ENCODE measurements at places on chromosomes 7 and 10. TPM values are rescaled to one million over a fixed set of nuclear protein-coding genes. Genes with fewer than 3 reads are reported as not detected.

PRLHR gene
- polyA plus RNA-seq = 0.54 TPM

DNA sequence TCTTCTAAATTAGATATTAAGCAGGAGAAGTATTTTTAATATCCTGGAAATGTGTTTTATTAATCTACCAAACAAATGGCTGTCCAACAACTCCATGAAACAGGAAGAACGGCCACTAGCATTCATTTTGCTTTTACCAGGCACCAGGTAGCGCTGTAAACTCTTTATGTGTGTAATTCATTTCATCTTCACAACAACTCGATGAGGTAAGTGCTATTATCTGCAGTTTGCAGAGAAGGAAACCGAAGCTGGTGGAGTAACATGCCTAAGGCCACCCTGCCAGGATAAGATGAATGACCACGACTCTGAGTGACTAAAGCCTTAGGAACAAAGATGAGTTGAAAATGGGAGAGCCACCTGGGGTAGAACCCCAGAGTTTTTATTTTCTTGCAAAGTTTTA, 101.2 kb downstream of the KIAA1217 start:
- no peak for DNase-seq

NKX1-2 gene
- 2.0 TPM for polyA plus RNA-seq

TSPAN12 gene
- polyA plus RNA-seq = 25.5 TPM

- DNase-seq = no peak
These were observed 46.2 kb downstream of the CACUL1 start for GRCh38 chr10:118708571-118708970.

DNA sequence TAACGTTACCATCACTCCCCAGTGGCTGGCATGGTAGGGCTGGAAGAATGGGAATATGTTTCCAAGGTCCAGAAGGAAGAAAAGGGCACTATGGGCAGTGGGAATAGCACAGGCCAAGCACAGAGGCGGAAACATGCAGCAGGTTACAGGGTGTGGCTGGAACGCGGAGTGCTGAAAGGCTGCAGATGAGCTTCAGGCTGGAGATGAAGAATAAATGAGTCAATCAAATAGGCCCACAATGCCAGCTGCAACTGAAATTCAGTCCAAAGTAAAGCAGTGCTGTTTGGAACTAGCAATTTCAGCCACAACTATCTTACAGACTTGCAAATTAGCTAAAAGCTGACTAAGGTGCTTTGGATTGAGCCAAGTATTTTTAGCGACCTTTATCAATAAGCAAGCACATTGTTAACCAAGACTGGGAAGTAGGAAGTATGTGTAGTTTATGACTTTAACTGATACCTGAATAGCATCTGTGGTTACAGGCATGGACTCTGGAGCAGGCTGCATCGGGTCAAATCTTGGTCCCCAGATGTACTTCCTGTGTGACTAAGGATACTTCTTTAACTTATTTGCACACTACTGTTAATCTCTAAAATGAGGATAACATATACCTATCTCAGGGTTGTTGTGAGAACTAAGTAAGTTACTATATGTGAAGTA, 77.5 kb upstream of the CTTNBP2 start:
- DNase-seq = no peak

WDR37 gene
- polyA plus RNA-seq = 32.6 TPM

DNA sequence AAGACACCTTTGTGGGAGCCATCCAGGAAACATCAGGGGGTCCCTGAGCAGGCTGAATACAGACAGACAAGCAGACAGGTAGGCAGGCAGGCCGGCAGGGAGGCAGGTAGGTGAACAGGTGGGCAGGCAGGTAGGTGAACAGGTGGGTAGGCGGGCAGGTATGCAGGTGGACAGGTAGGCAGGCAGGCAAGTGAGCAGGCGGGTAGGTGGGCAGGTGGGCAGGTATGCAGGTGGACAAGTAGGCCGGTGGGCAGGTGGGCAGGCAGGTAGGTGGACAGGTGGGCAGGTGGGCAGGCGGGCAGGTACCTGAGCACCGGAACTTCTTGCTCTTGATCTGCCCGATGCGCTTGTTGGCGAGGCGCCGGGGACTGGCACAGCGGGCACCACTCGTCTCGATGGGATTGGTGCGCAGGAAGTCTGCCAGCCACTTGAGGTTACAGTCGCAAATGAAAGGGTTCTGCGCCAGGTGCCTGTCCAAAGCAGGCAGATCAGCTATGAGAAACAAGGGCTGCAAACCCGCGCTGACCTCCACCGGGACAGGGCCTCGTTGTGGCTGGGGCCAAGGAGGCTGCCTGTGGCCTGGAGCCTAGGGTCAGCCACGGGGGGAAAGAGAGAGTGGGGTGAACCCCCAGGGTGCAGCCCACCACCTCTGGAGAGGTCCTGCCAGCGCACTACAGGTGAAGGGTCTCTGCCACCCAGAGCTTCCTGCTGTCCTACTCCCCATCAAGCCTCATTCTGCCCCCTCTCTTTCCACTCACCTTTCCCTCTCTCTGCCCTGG, 136.9 kb downstream of the SLIT1 start:
- DNase-seq = no peak

BLNK gene
- polyA plus RNA-seq = 6.1 TPM

UCMA gene
- 0.42 TPM for polyA plus RNA-seq

PNLIP gene
- 0.57 TPM for polyA plus RNA-seq

NEUROD6 gene
- 13.4 TPM for polyA plus RNA-seq

EPHA1 gene
- 3.6 TPM for polyA plus RNA-seq

DNA sequence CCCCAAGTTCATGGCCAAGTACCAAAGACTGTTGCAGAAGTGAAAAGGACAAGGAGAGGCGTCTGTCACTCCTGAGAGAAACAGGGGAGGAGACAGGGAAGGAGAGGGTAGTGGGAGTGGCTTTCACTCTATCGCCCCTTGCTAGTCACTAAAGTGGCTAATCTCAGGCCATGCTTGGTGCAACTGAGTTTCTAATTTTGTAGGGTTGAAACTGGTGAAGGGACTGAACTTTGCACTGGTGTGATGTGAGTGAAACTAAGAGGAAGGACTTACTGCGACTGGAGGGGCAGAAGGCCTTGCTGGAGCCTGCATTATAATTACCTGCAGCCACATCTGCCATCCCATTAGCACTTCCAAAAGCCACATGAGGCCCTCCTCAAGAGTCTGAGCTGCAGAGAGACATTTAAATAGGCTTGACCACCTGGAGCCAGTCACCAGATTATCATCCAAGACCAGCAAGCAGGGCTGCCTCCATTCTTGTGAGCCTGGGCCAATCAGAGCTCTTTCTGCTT, 107.2 kb upstream of the EEPD1 start:
- DNase-seq = no peak

DNA sequence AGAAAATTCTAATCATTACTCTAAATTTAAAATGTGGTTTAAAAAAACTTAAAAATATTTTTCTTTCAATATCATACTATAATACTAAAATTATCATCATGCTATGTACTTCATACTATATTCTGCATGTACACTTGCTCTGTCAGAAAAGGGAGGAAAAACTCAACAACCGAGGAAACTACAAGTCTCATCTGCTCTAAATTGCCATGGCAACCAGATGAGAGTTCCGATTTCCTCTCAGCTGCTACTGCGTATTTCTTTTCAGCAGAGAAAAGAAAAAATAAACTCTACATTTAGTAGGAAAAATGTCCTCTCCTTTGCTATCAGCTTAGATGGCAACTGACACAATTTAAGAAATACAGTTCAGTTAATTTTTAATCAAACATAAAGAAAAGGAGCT, 178.9 kb downstream of the SRPK2 start:
- DNase-seq = peak; percentile 33

HYAL4 gene
- not detected for polyA plus RNA-seq

DNA sequence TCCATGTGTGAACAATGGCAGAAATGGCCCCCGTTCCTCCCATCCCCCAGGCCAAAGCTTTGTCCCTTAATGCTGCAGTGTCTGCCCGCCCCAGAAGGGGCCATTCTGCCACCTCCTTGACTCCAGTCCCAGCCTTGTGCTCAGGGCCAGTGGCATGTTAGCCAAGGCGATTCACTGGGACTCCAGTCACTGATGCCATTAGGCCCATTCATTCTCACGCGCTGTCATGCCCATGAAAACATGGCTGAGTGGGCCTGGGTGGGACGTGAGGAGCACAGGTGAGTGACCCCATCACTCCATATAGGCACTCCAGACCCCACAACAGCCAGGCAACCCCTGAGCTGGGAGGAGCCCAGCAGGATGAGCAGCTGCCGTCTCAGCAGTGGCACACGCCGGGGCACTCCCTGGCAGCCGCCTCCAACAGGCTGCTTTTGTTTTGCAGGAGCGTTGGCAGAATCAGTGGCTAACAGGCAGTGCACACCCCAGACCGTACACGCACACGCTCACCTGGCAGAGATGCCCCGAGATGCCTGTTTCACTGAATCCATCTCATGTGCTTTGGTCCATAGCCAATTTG, 79.5 kb downstream of the TCERG1L start:
- no peak for DNase-seq

DNA sequence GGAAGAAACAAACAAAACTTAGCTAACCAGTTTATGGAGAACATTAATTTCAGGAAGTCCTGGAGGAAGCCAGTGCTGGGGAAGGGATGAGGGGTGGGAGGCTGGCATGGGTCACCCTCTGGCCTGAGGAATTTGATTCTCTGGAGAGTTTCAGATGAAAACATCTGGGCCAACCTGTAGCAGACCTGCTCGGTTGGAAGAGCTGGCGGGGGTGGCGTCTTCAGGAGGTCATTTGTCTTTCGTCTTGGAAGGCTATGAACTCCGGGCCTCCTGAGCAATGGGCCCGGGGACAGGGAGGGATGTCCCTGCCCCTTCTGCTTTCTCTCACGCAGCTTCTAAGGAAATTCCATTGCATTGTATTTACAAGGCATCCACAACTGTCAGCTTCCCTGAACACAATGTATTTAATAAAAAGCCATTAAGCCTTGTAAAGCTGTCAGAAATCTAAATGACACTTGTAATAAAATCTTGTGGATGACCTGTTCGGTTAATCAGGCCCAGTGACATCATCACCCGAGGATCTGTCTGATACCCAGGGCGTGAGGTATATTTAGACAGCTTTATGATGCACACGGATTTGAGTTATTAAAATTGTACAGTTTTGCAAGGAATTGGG, 250.5 kb downstream of the RAB11FIP2 start:
- DNase-seq = no peak

GRCh38 chr10:118781541-118781940, 26.8 kb upstream of the CACUL1 start:
- DNase-seq = no peak

DNA sequence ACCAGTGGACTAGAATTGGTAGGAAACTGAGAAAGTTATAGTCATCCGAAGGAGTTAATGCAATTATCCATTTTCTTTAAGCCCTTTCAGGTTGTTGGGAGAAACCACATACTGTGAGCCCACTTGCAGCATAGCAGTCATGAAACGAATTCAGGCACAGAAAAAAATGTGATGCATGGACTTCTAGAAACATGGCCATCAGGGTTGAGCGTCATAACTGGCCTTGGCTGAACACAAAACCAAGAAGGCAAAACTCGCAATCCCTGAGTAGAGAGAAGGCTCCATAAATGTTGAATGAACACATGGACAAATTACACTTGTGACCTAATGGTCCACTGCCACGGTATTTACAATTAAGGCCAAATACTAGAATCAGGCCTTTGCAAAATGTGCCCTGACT, 121.9 kb downstream of the FAM107B start:
- no peak for DNase-seq

DNA sequence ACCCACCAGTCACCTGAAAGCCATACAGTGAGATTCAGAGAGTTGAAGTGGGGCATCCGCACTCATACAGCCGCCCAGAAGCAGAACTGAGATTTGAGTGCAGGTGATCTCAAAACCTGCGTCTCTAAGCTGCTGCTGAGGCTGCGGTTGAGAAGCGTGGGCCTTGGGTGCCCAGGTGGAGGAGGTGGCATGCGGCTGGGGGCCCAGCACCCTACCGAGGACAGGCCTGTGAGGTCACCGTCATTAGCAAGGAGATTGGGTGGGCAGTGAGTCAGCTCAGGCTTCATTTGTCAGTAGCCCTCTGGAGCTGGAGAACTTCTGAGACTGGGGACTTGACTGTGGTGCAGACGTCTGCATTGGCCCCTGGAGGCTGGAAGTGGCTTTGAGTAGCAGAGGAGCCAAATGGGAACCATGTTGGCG, 29.8 kb downstream of the ZMIZ1 start:
- DNase-seq = no peak

GRCh38 chr7:133861876-133862275, 265.3 kb upstream of the LRGUK start:
- no peak for DNase-seq

GRCh38 chr7:112420236-112420861, 29.9 kb upstream of the IFRD1 start:
- peak; percentile 29 for DNase-seq

DNA sequence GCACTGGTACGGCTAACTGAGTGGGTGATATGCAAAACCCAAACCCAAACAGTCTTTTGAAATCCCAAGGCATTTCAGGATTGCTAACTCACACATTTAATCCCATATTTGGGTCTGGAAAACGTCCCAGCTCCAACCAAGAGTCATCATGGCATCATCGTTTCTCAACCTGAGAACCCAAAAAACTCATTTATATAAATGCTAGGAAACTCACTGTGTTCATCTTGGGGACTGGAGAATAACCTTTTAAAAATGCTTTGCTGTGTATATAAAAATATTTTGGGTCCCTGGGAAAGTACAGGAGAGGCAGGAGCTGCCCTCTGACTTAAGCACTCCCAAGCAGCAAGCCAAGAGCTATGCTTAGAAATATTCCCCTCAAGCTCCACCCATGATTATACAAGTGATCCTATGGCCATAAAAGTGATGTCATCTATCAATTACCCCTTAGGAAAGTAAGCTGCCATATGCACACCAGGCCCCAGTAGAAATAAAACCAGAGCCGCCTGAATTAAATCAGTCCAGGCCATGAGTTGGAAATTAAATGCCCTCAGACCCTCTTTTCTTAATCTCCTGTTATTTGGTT, 352.1 kb downstream of the FRMD4A start:
- no peak for DNase-seq

FAM237B gene
- 0.18 TPM for polyA plus RNA-seq

DNA sequence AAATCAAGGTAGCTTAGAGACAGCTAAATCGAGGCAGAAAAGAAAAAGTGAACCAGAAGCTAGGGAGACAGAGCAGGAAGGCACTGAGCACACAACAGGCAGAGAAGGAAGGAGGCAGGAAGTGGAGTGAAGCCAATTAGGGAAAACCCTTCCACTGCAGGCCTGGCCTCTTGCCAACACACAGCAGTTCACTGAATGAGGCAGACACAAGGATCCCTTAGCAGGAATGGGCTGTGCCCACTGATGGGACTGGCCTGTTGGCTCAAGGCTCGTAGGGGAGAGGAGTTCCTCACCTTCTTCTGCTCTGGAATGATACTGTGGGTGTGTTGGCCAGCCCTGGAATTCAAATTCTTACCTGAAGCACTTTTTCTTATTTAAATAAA, 220.3 kb upstream of the STK17A start:
- peak; percentile 86 for DNase-seq

OR2A12 gene
- not detected for polyA plus RNA-seq

FAM131B gene
- 112 TPM for polyA plus RNA-seq

GRCh38 chr7:25720427-25720826, 431.6 kb upstream of the NFE2L3 start:
- DNase-seq = no peak

GRCh38 chr10:32409741-32410140, 36.2 kb upstream of the CCDC7 start:
- no peak for DNase-seq

IGFBP1 gene
- polyA plus RNA-seq = 0.98 TPM

GRCh38 chr10:46319389-46319788, 32.6 kb downstream of the ANTXRL start:
- DNase-seq = no peak

Measured in spinal cord (tissue), 10 donors.